SHP77 (cell line): ENCODE measurements at places on chromosomes 16 and 17.
A peak's percentile ranks its signal among the peaks of the same experiment; 100 is the strongest.

GRCh38 chr17:6244796-6245195 lies 174.6 kb downstream of the WSCD1 start:
- DNase-seq, result no peak

DNA sequence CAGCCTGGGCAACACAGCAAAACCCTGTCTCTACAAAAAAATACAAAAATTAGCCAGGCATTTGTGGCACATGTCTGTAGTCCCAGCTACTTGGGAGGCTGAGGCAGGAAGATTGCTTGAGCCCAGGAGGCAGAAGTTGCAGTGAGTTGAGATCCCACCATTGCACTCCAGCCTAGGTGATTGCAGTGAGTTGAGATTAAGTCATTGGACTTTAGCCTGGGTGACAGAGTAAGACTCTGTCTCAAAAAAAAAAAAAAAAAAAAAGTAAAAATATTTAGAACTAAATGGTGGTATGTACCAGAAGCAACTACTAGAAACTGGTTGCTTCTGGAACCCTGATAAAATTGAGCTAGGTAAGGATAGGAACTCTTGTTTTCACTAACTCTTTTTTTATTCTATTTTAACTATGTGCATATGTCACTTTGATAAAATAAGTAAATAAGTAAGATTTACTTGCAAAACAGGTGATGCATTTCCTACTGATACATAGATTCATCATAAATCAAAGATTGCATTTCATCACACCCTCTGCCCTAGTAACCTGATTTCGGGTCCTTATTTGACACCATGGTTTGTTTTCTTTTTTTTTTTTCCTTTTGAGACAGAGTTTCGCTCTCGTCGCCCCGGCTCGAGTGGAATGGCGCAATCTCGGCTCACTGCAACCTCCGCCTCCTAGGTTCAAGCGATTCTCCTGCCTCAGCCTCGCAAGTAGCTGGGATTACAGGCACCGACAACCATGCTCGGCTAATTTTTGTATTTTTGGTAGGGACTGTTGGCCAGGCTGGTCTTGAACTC lies 66.0 kb downstream of the USP32 start:
- no peak for DNase-seq

DNA sequence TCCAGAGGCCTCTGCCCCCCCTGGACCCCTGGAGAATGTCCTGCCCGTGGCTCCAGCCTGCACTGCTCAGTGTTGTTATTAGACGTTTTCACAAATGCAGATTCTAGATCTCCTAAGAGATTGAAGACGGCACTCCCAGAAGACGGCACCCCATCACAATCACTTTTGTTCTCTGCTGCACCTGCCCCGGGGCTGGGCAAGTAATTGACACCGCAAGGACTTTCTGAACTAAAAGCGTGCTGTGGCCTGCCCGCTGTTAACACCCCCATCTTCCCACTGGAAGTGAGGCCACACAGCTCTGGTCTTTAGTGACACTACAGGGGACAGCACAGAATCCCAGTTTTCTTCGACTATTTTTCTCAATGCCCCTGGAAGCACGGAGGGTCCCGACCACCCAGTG lies 256.9 kb downstream of the ENGASE start:
- DNase-seq, result no peak

- DNase-seq, result peak; percentile 82
Observed at GRCh38 chr17:7019839-7020519, 2.9 kb upstream of the BCL6B start.

DNA sequence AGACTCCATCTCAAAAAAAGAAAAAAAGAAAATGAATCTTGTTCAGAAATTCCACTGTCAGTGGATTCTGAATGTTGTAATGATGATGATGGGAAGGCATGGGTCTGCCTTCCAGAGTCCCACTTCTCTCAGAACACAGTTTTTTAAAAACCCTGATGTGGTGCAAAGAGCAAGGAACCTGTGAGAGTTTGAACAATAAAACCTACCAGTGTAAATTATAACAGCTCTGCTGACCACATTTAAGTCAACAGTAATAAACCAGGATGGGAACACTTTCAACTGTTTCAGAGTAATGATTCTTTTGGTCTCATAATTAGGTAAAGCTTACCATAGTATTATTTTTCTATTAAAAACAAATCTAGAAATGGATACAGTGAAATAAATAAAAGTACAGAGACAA lies 99.0 kb downstream of the MYO1D start:
- no peak for DNase-seq

DNA sequence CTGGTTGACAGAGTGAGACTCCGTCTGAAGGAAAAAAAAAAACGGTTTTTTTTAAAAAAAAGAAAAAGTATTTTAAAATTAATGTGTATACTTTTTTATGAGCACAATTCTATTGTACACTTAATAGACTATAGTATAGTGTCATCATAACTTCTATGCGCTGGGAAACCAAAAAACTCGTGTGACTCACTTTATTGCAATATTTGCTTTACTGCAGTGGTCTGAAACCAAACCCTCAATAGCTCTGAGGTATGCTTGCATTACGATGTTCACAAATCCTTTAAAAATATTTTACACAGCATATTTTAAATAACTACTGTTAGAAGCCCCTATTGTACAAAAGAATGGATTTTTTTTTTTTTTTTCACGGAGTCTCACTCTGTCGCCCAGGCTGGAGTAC lies 12.4 kb upstream of the MAP2K6 start:
- DNase-seq, result no peak

DNA sequence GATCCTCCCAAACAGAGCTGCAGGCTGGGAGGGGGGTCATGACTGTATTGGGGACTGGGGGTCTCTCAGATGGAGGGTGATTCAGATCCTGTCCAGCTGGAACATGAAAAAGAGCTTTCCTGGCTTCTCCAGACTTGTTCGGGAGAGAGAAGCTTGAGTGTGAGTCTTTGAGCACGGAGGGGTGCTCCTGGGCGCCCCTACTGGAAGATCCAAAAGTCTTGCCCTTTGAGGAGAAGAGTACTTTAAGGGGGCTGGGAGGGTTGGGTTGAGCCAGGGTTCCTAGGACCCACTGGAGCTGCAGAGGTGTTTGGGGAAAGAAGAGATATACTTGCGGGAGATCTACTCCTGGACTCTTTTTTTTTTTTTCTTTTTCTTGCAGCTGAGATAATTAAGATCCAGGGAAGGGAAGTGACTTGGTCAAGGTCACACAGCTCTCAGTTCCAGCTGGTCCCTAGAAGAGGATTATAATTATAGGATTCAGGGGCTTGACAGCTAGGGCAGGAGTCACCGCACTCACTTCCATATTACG lies 8.4 kb downstream of the RARA start:
- DNase-seq, result peak; percentile 46

- no peak for DNase-seq
Observed at GRCh38 chr17:75048249-75048878, 1.3 kb downstream of the KCTD2 start.

DNA sequence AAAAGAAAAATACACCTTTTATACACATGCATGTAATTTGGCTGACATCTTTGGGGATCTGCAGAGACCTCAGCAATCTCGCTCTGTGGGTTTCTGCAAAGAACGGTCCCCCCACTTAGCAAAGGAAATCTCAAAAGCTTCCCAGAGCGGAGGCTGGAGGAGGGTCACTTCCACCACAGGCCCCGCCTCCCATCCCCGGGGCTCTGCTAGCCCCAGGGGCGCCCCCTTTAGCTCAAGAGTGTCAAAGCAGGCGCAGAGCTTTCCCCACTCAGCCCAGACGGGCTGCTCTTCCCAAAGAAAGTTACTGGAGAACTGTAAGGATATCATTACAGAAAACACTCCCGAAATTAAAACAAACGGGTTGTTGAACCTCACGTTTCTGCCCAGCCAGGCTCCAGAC lies 11.4 kb downstream of the SLC13A5 start:
- peak; percentile 47 for DNase-seq

DNA sequence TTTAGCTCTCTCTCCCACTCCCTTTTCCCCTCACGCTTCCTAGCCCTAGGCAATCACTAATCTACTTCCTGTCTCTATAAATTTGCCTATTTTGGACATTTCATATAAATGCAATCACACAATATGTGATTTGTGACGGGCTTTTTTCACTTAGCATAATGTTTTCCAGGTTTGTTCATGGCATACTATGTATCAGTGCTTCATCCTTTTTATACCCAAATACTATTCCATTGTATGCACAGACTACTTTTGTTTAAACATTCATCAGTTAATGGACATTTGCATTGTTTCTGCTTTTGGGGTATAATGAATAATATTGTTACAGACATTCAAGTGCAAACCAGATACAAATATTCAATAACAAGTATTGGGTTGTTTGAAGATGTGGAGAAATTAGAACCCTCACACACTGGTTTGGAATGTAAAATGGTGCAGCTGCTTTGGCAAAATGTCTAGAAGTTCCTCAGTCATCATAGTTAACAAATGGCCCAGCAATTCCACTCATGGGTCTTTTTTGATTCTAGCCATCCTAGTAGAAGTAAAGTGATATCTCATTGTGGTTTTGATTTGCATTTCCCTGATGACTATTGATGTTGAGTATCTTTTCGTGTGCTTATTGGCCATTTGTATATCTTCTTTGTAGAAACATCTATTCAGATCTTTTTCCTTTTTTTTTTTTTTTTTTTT lies 67.7 kb downstream of the TBX4 start:
- DNase-seq, result no peak

- no peak for DNase-seq
Observed at GRCh38 chr16:56389554-56389953, 35.8 kb downstream of the AMFR start.

DNA sequence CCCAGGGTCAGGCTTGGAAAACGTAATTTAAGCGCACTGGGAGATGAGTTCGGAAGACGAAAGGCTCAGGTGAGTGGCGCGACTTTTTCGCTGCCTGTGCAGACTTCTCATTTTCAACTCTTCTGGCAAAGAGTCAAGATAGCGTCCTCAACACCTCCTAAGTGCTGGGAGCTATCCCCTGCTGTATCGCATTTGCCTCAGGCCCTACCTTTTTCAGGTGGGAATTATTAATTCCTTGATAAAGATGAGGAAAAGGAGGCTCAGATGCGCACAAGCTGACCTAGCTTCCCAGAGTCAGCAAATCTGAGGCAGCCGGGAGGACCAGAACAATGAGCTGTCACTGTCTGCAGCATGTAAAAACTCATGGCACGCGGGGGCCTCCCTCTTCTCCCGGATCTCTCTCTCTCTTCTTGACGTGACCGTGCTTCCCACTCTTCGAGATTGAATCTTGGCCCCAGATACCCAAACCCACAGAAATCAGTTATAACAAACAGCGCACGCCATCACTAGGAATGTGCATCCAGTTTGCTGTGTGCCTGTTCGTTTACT lies 512 bp upstream of the ADAMTS18 start:
- no peak for DNase-seq

GRCh38 chr17:72030067-72030899 lies 90.5 kb upstream of the SOX9 start:
- peak; percentile 56 for DNase-seq

- DNase-seq, result no peak
Observed at GRCh38 chr17:29054835-29055234, 11.9 kb downstream of the PIPOX start.

DNA sequence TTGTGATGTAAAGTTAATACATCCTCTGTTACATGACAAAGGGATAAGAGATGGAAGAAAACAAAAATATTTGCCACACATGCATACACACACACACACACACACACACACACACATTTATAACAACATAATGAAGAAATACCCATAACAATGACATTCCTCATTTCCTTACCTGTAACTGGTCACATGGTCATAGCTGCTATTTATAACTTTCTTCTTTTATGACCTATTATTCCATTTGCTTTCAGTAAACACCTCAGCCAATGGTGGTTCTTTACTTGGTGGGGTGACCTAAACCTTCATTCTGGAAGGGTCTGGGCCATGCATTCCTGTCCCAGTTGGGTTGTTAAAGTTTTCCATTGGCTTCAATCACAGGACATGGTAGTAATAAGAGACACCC lies 5.3 kb downstream of the MT2A start:
- no peak for DNase-seq

DNA sequence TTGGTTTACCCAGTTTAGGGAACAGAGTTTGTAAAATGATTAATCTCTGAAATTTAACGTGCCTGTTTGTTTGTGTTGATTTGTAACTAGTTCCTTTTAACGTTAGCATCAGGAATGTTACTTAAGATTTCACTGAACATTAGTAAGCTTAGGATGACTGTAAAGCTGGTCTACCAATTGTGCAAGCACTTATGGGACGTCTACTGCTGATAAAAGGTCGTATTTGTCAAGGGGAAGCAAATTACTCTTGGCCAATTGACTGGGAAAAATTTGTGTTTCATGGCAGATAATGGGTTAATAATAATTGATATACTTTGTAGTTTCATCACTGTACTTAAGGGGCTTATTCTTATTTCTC lies 11.8 kb downstream of the METTL9 start:
- no peak for DNase-seq

DNA sequence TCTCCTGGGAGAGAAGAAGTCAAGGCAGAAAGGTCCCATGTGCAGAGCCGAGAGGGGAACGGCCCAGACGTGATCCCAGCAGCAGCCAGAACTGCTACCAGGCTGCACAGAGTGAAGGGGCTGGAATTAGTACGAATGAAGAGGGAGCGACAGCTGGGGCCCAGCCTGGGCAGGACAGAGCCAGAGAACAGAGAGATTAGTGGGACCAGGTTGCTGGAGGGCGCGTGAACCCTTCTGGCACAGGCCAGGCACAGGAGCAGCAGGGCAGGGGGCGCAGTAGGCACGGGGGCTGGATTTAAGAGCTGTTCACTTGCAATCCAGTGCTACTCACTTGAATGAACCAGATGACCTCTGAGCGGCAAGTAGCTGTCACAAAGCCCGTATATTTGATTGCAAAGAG lies 66.9 kb downstream of the PLXDC1 start:
- no peak for DNase-seq

- DNase-seq, result no peak
Observed at GRCh38 chr16:642189-643049, 791 bp downstream of the MCRIP2 start.

DNA sequence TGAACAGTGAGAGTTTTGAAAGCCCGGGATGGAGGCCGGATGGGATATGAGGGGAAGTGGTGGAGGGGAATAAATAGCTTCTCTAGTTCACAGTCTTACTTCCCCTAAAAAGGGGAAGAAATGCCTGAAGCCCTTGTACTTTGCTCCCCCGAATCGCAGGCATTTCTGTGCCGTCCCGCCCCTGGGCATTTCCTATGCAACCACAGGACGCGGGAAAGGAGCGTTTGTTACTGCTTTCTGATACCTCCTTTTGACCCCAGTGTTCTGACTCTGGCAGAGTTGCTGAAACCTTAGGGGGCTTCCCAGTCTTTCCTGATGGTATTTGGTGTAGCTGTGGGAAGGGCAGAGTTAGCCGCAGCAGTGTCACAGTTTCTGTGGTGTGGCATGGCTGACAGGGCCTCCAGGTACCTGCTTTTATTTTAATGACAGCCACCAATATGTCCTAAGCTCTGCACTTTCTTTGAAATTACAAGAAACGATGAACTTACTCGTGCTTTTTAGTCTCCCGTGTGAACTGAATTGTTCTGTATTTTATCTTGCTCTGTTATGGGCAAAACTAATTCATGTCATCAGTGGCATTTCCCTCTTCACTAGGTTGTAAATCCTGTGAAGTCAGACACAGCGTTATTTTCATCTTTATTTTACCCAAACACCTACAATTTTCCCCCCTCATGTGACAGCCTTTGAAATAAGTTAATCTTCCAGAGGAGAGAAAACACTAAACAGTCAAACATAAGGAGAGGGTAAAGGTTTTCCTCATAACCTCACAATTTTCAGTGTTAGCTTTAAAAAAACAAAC lies 27.1 kb downstream of the USP10 start:
- no peak for DNase-seq

GRCh38 chr17:50365165-50365564 lies 7.8 kb downstream of the MRPL27 start:
- no peak for DNase-seq
